ENCODE measurements at places on chromosomes 1 and 21. TPM values are rescaled to one million over a fixed set of nuclear protein-coding genes. Genes with fewer than 3 reads are reported as not detected.

Gene GBP4
- total RNA-seq, result 11.5 TPM

Gene CFHR4
- not detected for total RNA-seq

Gene TGFB2
- total RNA-seq, result 4.9 TPM

Gene CPTP
- total RNA-seq, result 10.0 TPM

Gene ERI3
- 58.2 TPM for total RNA-seq

- H3K4me3 ChIP-seq, result peak overlapping the region; percentile 94
- DNase-seq, result no peak
- H3K27ac ChIP-seq, result peak overlapping the region; percentile 100
- H3K27me3 ChIP-seq, result no peaks in the 10 kb centered on the region
- peaks cover 18% of the 10 kb centered on the region for H3K4me1 ChIP-seq
- no peaks in the 10 kb centered on the region for H3K36me3 ChIP-seq
These were observed 2.0 kb downstream of the HNRNPU start for GRCh38 chr1:244862354-244862698.

DNA sequence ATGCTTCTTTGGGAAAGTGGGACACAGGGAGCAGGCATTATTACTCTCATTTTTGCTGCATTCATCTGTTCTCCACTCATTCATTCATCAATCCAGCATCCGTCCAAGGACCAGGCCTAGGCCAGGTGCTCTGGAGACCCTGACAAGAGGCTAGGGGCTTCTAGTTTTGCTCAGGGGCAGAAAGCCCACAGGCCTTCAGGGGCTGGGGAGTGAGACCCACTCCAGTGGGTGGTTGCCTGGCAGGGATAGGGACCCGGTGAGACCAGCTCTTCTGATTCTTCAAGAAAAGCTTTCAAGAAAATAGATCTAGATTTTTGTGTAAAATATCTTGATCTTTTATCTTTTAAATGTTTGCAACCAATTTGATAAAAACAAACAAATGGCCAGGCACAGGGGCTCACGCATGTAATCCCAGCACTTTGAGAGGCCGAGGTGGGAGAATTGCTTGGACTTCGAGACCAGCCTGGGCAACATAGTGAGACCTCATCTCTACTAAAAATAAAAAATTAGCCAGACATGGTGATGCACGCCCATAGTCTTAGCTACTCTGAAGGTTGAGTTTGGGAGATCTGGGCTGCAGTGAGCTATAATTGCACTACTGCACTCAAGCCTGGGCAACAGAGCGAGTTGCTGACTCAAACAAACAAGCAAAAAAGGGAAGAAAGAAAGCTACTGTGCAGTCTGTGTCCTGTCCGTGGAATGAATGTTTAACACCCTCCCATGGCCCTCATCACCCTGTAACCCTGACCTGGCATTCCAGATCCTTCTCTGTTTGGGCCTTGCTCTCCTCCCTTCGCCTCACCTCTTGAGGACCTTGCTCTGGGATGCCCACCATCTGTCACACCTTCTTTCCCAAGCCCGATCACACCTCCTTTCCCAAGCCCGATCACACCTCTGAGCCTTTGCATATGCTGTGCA is 17.3 kb upstream of the LRP8 start:
- H3K27ac ChIP-seq, result no peak overlapping the region
- H3K27me3 ChIP-seq, result no peaks in the 10 kb centered on the region
- H3K4me1 ChIP-seq, result no peaks in the 10 kb centered on the region
- no peaks in the 10 kb centered on the region for H3K36me3 ChIP-seq
- H3K4me3 ChIP-seq, result no peak overlapping the region
- DNase-seq, result no peak

DNA sequence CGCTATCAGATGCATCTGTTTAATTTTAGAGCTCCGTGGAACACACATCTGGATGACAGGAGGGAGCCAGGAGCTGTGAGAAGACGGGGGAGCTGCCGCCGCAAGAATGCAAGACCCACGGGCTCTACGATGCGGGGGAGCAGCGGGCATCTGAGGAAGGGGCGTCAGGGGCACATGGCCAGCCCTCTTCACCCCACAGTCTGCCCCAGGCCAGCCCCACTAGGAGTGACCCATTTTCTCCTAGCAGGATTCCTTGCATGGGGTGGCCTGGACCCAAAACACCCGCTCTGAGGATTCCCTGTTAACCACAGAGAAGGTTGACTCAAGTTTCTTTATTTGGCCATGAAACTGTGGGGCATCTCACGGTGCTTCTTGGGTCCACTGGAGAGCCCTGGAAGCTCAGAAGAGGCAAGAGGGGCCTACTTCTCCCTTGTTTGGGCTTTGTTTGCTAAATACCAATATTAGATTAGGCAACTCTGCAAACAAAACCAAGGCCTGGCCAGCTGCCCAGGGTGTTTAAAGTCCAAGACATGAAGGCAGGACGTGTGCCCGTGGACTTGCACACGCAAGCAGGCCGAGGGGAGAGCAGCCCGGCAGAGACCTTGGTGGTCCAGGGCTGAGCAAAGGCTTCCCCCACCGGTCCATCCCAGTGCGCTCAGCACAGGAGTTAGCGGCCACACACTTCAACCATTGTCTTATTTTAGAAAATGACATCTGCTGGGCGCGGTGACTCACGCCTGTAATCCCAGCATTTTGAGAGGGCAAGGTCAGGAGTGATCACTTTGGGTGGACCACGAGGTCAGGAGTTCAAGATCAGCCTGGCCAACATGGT is 89.8 kb downstream of the DHRS3 start:
- no peaks in the 10 kb centered on the region for H3K4me1 ChIP-seq
- no peak overlapping the region for H3K4me3 ChIP-seq
- DNase-seq, result peak; percentile 48
- H3K27ac ChIP-seq, result no peak overlapping the region
- no peaks in the 10 kb centered on the region for H3K27me3 ChIP-seq

DNA sequence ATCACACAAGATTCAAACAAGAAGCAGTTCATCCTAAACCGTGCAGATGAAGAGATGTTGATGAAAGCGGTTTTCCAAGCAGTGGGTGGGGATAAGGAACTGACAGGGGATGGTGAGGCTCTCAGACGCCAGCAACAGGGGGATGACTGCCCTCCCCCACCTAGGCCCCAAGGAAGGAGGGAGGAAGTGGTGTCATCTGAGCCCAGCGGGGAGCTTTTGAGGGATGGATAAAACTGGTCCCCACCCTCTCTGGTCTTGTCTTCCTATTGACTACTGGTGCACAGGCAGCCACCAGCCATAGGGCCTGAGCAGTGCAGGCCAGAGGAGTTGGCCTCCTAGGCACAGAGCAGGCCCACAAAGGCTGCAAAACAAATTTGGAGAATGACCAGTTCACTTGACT is 175.5 kb downstream of the HUNK start:
- H3K4me1 ChIP-seq, result no peaks in the 10 kb centered on the region
- no peak overlapping the region for H3K4me3 ChIP-seq

DNA sequence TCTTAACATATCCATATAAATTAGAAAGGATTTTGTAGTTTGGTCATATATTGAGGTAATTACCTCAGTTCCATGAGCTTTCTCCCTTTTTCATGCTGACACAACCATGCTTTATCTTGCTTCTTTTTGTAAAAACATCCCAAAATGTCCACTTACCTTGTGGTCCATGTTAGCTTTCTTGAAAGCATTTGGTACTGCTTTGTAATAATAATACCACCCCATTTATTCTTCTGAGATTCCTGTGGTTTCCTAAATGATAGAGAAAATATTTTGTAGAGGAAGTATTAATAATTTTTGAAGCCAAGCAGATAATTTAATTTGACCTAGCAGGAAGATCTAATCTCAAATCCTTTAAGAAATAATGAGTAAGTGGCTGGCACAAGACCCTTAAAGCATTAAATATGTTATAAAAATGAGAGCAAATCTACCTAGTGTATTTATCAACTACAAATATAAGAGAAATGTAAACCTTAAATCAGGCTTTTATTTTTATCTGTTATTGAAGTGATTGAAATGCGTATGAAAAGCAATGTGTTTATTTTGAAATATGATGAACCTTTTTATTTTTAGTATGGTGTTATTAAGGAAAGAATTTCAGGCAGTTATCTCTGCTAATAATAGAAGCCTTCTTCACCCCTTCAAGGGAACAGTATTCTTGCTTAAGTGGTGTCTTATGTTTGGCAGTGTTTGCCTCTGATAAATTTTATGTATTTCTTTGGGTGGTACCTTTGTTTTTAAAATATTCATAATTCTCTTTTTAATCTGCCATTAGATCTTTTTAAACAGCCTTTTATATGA is 9.2 kb downstream of the PRKAA2 start:
- no peaks in the 10 kb centered on the region for H3K36me3 ChIP-seq
- H3K4me3 ChIP-seq, result no peak overlapping the region
- H3K27ac ChIP-seq, result no peak overlapping the region
- H3K4me1 ChIP-seq, result no peaks in the 10 kb centered on the region
- H3K27me3 ChIP-seq, result no peaks in the 10 kb centered on the region

DNA sequence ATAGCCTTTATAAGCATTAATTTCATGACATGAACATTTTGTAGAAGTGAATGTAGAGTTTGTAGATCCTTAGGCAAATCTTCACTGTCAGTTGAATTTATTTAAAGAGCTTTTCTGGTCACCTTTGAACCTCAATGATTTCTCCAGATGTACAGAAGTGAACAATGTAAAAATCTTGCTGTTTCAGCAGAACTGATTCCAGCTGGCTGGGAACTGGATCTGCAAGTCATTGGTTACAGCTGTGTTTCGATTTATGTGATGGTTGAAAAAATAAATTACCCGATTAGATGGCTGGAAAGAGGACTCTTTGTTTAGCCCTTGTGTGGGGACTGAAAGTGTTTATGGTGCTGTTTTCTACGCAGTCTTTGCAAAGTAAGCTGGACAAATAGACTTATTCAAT is 849.8 kb downstream of the USP25 start:
- H3K4me1 ChIP-seq, result no peaks in the 10 kb centered on the region
- no peaks in the 10 kb centered on the region for H3K36me3 ChIP-seq
- no peaks in the 10 kb centered on the region for H3K27me3 ChIP-seq
- no peak for DNase-seq

- no peaks in the 10 kb centered on the region for H3K27me3 ChIP-seq
- no peaks in the 10 kb centered on the region for H3K4me1 ChIP-seq
- no peak overlapping the region for H3K4me3 ChIP-seq
- no peak for DNase-seq
- no peaks in the 10 kb centered on the region for H3K36me3 ChIP-seq
These were observed 244.0 kb upstream of the DMRTA2 start for GRCh38 chr1:50667272-50667671.

DNA sequence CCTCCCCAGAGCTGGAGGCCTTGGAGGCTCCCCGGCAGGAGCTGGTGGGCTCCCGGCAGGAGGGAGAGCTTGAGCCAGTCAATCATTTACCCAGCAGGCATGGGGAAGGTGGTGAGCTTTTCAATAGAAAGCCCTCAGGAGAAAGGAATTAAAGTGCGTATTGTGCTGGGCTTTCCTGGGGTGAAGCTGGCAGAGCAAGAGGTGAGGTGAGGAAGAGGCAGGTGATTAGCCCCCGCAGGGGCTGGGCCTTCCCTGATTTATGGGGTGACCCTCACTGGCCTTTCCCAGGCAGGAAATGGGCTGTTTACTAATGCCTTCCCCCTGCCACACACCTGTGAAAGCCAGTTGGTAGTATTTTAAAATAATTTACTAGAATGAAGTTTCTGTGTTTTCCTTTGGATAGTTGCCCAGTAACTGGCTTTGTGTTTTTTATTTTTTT is 25.8 kb downstream of the CLDN14 start:
- H3K36me3 ChIP-seq, result no peaks in the 10 kb centered on the region
- H3K4me3 ChIP-seq, result no peak overlapping the region
- no peaks in the 10 kb centered on the region for H3K27me3 ChIP-seq
